ENCODE measurements at places on chromosomes 16 and 17.

DNA sequence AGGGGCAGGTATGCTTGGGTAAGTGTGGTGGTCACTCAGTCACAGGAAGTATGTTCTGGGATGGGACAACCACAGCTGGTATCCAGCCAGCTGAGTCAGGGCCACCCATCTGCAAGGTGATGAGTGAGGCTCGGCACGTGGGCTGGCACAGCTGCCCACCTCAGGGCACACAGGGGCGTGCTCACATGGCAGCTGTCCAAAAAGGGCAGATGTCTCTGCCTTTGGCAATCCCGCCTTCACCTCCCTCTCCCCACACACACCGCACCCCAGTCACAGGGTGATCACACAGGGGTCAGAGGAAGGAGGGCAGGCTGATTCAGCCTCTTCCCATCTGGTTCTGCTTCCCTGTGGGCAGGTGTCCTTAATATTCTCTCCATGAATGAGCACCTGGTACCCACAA is 85.9 kb upstream of the TOB1 start:
- no peak for DNase-seq

DNA sequence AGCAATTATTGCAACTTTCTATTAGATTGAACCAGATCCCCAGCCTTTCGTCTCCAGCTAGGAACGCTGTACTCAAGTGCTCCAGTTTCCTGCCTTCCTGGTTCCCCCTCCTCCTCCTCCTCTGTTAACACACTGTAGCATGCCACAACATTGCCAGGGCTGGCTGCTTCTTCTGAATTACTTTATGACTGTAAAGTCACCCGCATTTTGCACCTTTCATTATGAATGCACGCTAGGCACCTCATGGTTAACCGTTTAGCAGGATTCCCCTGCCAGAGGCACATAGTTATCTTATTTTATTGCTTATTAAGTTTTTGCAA is 4.5 kb downstream of the ZNF423 start:
- DNase-seq = no peak

- DNase-seq = no peak
Observed at GRCh38 chr17:67829331-67829730, 4.0 kb downstream of the BPTF start.

- no peak for DNase-seq
Observed at GRCh38 chr16:72210555-72210954, 38.6 kb upstream of the PMFBP1 start.

- DNase-seq = no peak
Observed at GRCh38 chr17:1755827-1756262, 6.0 kb upstream of the SERPINF1 start.

DNA sequence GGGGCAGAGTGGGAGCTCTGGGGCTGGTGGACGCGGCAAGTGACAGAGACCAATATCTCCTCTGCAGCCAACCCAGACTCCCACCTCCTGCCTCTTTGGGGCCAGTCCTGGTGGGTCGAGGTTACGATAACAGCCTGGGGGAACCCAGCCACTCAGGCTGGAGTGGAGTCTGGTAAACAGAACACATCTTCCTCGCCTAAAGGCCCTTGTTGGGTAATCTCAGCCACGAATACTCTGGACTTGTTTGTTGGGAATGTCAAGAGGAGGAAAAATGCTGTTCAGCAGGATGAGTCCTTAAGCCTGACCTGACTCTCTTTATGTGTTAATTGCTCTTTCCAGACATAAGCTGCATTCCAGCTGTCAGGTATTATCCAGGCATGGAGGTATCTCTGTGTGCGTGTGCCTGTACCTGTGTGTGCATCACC is 8.0 kb upstream of the SPNS2 start:
- no peak for DNase-seq

GRCh38 chr17:57603978-57604377 is 141.1 kb downstream of the CCDC182 start:
- no peak for DNase-seq

DNA sequence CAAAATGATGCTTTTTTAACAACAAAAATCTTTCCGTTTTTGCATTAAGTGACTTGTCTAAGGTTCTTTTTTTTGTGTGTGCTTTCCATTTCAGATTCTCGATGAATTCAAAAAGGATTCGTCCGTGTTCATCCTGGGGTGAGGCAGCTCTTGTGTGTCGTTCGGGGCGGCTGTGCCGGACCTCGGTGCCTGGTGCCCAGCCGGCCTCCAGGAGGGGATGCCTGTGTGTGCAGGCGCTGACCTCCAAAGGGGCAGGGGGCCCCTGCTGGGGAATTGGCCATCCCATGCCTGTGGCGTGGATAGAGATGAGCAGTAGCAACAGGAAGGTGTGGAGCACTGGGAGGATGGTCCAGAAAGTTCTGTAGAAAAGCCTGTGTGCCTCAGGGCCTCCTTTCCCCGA is 101.7 kb downstream of the PLCG2 start:
- DNase-seq = no peak

- no peak for DNase-seq
Observed at GRCh38 chr17:2703181-2703580, 8.4 kb downstream of the CLUH start.

GRCh38 chr16:15996432-15997109 is 47.2 kb downstream of the ABCC1 start:
- peak; percentile 7 for DNase-seq

GRCh38 chr16:76885776-76886537 is 305.0 kb upstream of the MON1B start:
- no peak for DNase-seq

DNA sequence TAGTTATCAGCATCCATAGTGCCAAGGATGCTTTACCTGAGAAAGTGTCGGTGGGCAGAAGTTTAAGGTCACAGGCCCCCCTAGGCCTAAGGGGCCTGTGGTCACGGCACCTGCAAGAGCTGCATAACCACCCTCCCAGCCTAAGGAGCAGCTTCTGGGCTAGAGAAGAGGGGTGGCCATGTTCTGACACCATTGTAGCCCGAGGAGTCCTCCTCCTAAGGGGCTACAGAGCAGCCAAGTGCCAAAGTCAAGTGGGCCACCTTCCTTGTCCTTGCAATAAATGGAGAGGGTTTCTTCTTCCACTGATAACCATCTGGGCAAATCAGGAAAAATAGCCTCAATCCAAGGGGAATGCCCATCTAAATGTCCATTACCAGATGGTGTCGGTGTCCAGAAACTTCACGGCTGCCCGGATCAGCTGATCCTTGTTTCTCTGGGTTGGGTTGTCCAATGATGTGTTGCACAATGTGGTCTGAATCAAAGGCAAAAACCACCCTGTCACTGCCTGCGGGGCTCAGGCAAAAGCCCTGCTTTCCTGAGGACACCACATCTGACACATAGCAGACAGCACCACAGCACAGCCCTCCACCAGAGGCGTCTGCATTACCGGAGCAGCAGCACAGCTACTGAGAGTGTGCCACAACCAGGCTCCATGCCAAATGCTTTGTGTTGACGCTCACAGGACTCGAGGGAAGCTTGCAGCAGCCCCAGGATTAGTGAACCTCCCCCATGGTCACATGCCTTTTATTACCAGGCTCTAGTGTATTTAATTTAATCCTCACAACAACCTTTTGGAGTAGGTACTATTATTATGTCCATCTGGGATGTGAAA is 12.8 kb downstream of the ATPAF2 start:
- DNase-seq = no peak

DNA sequence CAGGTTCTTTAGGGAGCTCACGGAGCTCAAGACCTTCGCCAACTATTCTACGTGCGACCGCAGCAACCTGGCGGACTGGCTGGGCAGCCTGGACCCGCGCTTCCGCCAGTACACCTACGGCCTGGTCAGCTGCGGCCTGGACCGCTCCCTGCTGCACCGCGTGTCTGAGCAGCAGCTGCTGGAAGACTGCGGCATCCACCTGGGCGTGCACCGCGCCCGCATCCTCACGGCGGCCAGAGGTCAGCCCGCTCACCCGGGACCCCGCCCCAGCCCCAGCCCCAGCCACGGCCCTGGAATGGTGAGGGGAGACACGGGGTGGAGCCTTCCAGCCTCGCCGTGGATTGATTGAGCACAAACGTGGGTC is 13.5 kb downstream of the SARM1 start:
- no peak for DNase-seq

DNA sequence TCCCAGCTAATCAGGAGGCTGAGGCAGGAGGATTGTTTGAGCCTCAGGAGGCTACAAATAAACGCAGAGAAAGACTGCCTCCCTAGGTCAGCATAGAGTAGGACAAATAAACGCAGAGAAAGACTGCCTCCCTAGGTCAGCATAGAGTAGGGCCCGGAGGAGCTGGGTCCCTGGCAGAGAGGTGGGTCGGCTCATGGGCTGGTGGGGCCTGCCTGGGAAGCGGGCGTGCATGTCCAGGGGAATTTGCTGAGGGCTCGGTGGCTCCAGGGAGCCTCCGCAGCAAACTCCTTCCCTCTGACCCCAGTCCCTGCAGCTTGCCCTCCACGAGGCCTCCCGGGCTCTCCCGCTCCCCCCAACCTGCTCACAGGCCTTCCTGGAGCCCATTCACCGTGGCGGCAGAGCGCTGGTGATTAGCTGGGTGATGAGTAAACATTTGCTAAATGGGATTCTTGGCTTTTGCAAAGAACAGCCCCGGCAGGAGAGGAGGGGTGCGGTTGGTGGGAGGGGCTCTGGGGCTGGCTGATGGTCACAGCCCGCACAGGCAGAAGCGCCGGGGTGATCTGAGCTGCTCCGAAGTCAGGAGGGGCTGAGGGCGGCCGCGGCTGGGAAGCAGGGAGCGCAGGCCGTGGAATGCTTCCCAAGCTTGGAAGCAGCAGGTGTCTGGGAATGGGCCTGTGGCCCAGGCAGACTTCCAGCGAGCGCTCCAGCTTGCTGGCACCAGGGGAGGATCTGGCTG is 93.1 kb downstream of the RTN4RL1 start:
- DNase-seq = no peak

DNA sequence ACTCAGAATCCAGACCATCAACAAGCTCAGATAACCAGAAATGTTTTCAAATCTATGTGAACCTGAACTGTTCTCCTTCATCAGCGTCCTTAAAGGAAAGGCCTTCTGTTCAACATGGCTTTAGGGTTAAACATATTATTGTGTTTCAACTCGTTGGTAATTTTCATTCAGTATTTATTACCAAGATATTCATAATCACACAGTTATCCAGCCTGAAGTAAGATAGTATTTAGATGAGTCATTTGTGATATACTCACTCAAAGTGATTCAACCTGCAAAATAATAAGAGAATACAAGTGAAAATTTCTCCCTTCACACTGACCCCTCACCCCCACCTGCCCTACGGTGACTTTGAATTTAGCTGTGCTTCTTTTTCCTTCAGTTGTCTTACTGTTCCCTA is 3.0 kb downstream of the CYLD start:
- DNase-seq = no peak

DNA sequence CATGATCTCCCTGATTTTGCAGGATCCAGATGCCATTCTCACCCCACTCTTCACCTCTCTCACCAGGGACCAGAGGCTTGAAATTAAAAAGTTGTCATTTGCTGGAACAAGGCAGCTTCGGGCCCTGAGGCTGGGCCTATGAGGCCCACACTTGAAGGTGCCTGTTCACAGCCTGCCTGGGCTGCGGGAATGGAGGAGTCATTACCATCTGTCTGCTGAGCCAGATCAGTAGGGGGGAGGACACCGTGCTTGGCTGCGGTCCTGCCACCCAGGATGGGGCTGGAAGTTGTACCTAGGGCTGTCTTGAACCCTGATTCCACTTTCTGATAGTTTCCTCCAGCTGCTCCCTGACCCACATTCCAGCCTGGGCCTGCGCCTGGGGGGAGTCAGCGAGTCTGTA is 208.3 kb upstream of the N4BP1 start:
- no peak for DNase-seq
